ENCODE measurements at places on chromosomes 4 and X.

GRCh38 chr4:52248820-52249219, 197.7 kb downstream of the SPATA18 start:
- no peaks in the 10 kb centered on the region for H3K36me3 ChIP-seq
- H3K4me3 ChIP-seq = no peak overlapping the region
- H3K4me1 ChIP-seq = no peaks in the 10 kb centered on the region
- no peaks in the 10 kb centered on the region for H3K27me3 ChIP-seq
- no peak for DNase-seq
- no peak overlapping the region for H3K27ac ChIP-seq

GRCh38 chr4:169567916-169568315, 44.5 kb downstream of the NEK1 start:
- DNase-seq = no peak
- peaks cover 5% of the 10 kb centered on the region for H3K4me1 ChIP-seq
- H3K36me3 ChIP-seq = peaks cover 10% of the 10 kb centered on the region
- no peak overlapping the region for H3K27ac ChIP-seq
- H3K4me3 ChIP-seq = no peak overlapping the region

- DNase-seq = no peak
- H3K27ac ChIP-seq = no peak overlapping the region
- no peak overlapping the region for H3K4me3 ChIP-seq
- H3K4me1 ChIP-seq = peaks cover 3% of the 10 kb centered on the region
- no peaks in the 10 kb centered on the region for H3K27me3 ChIP-seq
Observed at GRCh38 chrX:42797651-42798269, 19.8 kb upstream of the PPP1R2C start.

- no peak overlapping the region for H3K27ac ChIP-seq
- no peak overlapping the region for H3K4me3 ChIP-seq
- peaks cover 14% of the 10 kb centered on the region for H3K4me1 ChIP-seq
- no peak for DNase-seq
- no peaks in the 10 kb centered on the region for H3K36me3 ChIP-seq
- peaks cover 4% of the 10 kb centered on the region for H3K27me3 ChIP-seq
Observed at GRCh38 chr4:173490256-173490655, 39.8 kb downstream of the HAND2 start.

DNA sequence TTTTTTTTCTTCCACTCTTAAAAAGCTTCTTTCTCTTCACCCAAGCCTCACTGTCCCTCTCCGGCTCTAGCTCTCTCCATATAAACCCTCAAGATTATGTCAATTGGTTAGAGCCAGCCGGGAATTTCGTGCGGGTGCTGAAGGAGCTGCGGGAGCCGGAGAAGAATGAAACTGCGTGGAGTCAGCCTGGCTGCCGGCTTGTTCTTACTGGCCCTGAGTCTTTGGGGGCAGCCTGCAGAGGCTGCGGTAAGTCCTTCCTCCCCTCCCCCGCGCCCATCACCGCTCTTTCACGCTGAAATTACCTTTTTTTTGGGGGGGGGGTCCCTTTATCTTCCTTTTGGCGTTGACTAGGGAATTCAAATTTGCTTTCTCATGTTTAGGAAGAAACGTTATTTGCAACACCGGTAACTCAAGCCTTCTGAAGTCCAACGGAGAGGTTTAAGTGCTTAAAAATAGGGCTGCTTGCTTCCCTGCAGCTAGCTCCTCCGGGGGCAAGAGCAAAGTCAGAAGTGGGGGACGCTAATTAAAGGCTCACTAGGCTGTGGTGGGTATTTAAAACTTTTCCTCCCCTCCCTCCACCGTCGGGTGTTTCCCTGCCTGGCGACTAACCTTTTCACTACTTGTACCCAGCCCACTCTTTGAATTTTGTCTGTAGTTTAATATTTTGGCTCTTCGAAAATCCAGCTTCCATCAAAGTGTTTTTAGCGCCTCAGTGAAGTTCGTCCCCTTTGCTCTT, 491 bp downstream of the COL4A5 start:
- DNase-seq = no peak
- no peaks in the 10 kb centered on the region for H3K36me3 ChIP-seq
- H3K4me3 ChIP-seq = peak overlapping the region; percentile 31
- H3K27ac ChIP-seq = no peak overlapping the region
- peaks cover 18% of the 10 kb centered on the region for H3K27me3 ChIP-seq

DNA sequence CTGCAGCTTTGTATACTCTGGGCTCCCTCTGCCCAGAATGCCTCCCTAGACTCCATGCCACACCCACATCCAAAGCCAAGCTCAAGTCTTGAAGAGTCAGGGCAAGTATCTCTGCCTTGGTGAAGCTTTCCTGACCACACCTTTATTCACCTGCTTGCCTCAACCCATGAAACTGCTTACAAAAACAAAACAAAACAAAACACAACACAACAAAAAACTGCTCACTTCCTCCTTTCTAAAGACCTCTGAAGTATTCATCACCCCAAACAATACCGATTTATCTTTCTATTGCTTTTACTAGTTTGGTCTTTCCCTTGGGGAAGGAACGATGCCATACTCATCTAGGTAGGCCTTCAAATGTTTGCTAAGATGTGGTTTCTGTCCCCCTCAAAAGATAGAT, 45.0 kb downstream of the TMEM165 start:
- no peaks in the 10 kb centered on the region for H3K27me3 ChIP-seq
- H3K36me3 ChIP-seq = peaks cover 29% of the 10 kb centered on the region
- H3K4me1 ChIP-seq = no peaks in the 10 kb centered on the region
- H3K4me3 ChIP-seq = no peak overlapping the region
- H3K27ac ChIP-seq = no peak overlapping the region

GRCh38 chrX:106903291-106903824, at the start of gene RIPPLY1:
RIPPLY1 (minus strand) TSS chrX:106903341; CDS start chrX:106903287, 54 bp downstream.
- H3K27ac ChIP-seq = no peak within 1 kb of the TSS
- DNase-seq = no peak

DNA sequence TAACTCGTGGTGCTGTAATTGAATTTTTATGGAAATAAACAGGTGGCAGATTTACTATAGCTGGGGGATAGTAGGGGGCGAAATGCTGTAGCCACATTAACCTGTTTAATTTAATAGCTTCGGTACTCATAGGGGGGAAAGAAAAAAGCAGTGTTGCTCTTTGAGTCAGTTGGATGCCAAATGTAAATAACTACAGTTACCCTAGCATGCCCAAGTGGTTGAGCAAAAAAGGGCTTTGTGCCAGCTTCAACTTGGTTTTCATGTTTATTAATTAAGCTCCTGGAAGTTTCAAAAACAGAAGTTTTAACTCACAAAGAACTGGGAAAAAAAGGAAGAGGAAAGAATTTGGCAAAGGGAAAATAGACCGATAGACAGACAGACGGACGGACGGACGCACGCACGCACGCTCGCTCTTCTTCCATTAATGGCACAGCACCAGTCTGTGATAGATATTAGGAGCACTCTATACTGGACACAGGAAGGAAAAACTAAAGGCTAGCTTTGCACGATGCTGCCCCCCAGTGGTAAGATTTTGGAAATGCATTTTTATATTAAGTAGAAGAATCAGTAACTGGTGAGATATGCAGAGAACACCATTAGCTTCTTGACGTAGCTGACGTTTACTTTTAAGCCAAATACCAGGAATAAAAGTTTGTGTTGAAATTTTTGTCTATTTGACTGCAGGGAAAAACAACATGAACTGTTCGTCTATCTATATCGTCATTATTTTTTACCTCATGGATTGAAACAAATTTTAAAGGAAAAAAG, 151.8 kb downstream of the SLC7A11 start:
- no peaks in the 10 kb centered on the region for H3K4me1 ChIP-seq
- H3K27me3 ChIP-seq = no peaks in the 10 kb centered on the region
- no peak overlapping the region for H3K27ac ChIP-seq

DNA sequence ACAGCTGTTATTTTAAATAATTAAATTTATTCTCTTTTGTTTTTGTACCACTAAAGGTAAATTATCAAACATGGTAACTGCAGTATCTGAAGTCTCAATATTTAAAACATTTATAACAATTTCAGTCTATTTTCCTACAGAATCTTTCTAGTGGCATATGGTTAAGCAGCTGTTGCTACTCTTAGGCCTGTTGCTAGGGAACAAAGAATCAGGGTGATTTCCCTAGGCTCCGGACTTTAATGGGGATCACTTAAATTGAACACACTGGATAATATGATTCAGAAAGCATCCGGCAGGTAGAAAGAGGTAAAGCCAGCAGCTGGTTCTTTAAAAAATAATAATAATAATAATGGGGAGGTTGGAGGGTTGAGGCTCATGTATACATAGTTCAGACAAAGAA, 17.6 kb downstream of the FBXO8 start:
- no peak for DNase-seq
- peaks cover 5% of the 10 kb centered on the region for H3K36me3 ChIP-seq
- H3K27me3 ChIP-seq = no peaks in the 10 kb centered on the region

DNA sequence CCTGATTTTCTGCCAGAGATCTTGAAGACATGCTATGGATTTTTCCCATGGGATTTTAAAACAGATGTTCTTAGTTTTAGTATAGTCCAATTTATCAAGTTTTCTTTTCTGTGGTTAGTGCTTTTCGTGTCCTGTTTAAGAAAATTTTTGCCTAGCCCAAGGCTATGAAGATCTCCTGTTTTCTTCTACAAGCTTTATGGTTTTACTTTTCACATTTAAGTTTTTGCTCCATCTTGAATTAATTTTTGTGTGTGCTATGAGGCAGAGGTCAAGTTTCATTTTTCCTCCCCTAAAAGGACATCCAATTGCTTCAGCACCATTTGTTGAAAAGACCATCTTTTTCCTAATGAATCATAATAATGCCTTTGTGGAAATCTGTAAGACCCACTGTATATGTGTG, 65.6 kb downstream of the POLR2B start:
- no peak overlapping the region for H3K27ac ChIP-seq
- no peak for DNase-seq
- peaks cover 10% of the 10 kb centered on the region for H3K27me3 ChIP-seq
- H3K4me1 ChIP-seq = no peaks in the 10 kb centered on the region
- H3K36me3 ChIP-seq = no peaks in the 10 kb centered on the region
- H3K4me3 ChIP-seq = no peak overlapping the region

- no peak for DNase-seq
- no peak overlapping the region for H3K4me3 ChIP-seq
- no peaks in the 10 kb centered on the region for H3K4me1 ChIP-seq
- no peaks in the 10 kb centered on the region for H3K36me3 ChIP-seq
- no peak overlapping the region for H3K27ac ChIP-seq
- peaks cover 11% of the 10 kb centered on the region for H3K27me3 ChIP-seq
Observed at GRCh38 chrX:151697522-151697921, 2.3 kb downstream of the PRRG3 start.

- H3K36me3 ChIP-seq = peaks cover 15% of the 10 kb centered on the region
- H3K4me1 ChIP-seq = peaks cover 14% of the 10 kb centered on the region
- H3K4me3 ChIP-seq = no peak overlapping the region
- no peak overlapping the region for H3K27ac ChIP-seq
Observed at GRCh38 chr4:84492290-84492689, 6.8 kb downstream of the NKX6-1 start.

- H3K4me3 ChIP-seq = no peak overlapping the region
- H3K27me3 ChIP-seq = no peaks in the 10 kb centered on the region
- H3K36me3 ChIP-seq = no peaks in the 10 kb centered on the region
- no peaks in the 10 kb centered on the region for H3K4me1 ChIP-seq
- H3K27ac ChIP-seq = no peak overlapping the region
Observed at GRCh38 chr4:96775501-96775900, 935.6 kb downstream of the PDHA2 start.
